ENCODE measurements at places on chromosomes 7 and 10.

GRCh38 chr7:158530800-158531609 is 56.6 kb downstream of the PTPRN2 start:
- DNase-seq: no peak

- DNase-seq: no peak
Observed at GRCh38 chr10:48714088-48714487, 29.4 kb downstream of the WDFY4 start.

GRCh38 chr10:101272229-101272868 is 43.1 kb upstream of the LBX1 start:
- DNase-seq: no peak

GRCh38 chr7:133633055-133633454 is 380.2 kb downstream of the EXOC4 start:
- no peak for DNase-seq

DNA sequence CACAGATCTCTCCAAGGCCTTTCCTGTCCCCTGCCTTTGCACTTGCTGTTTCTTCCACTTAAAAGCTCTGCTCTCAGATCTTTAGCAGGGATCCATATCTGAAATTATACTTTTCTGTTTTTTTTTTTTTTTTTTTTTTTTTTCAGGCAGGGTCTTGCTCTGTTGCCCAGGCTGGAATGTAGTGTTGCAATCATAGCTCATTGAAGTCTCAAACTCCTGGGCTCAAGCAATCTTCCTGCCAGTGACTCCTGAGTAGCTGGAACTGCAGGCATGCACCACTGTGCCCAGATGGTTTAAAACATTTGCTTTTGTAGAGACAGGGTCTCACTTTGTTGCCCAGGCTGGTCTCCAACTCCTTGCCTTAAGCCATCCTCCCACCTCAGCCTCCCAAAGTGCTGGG is 5.0 kb upstream of the TSPAN15 start:
- no peak for DNase-seq
